ENCODE measurements at places on chromosomes 16 and 17. TPM values are rescaled to one million over a fixed set of nuclear protein-coding genes. Genes with fewer than 3 reads are reported as not detected.

- H3K27me3 ChIP-seq, result no peaks in the 10 kb centered on the region
- no peaks in the 10 kb centered on the region for H3K36me3 ChIP-seq
- H3K27ac ChIP-seq, result no peak overlapping the region
- DNase-seq, result no peak
- H3K4me1 ChIP-seq, result no peaks in the 10 kb centered on the region
- H3K4me3 ChIP-seq, result no peak overlapping the region
These were observed 3.1 kb downstream of the ZNF843 start for GRCh38 chr16:31439519-31439918.

- H3K36me3 ChIP-seq, result no peaks in the 10 kb centered on the region
- no peak overlapping the region for H3K27ac ChIP-seq
- H3K27me3 ChIP-seq, result no peaks in the 10 kb centered on the region
These were observed 39.7 kb downstream of the SLC7A5 start for GRCh38 chr16:87829622-87829980.

GRCh38 chr17:21161498-21162393, 35.0 kb downstream of the DHRS7B start:
- no peaks in the 10 kb centered on the region for H3K27me3 ChIP-seq
- H3K36me3 ChIP-seq, result no peaks in the 10 kb centered on the region
- no peaks in the 10 kb centered on the region for H3K4me1 ChIP-seq
- no peak for DNase-seq
- H3K27ac ChIP-seq, result no peak overlapping the region

DNA sequence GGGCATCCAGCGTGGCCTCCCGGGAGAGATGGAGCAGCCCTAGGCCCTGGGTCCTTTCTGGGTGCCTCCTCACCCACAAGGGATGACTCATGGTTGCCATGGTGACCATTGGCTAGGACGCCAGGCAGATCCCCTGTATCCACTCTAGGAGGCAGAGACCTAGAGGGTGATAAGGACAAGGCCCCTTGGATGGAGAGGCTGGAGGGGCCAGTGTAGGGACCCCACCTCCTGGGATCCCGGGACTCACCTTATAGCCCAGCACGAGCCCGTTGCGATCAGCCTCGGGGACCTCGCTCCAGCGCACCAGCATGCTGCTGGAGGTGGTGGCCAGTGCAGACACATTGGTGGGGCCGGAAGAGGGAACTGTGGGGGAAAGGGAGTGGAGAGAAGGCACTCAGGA, 82.2 kb upstream of the CDC42EP4 start:
- no peak for DNase-seq
- no peak overlapping the region for H3K27ac ChIP-seq
- no peaks in the 10 kb centered on the region for H3K36me3 ChIP-seq
- no peaks in the 10 kb centered on the region for H3K4me1 ChIP-seq
- no peak overlapping the region for H3K4me3 ChIP-seq
- no peaks in the 10 kb centered on the region for H3K27me3 ChIP-seq

DNA sequence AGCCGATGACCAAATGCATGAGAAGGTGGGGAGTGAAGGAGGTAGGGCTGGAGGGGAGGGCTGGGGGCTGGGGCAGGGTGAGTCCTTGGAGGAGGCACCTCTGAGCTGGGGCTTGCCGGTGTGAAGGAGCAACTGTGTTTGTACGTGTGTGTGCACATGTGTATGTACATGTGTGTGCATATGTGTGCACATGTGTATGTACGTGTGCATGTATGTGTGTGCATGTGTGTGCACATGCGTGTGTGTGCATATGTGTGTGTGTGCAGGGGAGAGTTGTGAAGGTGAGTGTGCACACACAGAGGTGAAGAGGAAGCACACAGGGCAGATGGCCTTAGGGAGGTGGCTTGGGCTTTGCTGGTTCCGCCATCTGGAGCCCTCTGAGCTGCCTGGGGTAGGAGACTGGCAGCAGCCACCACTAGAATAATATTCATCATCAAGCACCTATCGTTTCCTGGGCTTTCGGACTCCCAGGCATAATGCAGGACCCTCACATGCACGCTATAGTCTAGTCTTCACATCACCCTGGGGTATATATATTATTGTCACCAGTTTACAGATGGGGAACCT, 120.9 kb upstream of the CDC42EP4 start:
- H3K27me3 ChIP-seq, result no peaks in the 10 kb centered on the region
- H3K27ac ChIP-seq, result no peak overlapping the region

GRCh38 chr16:383326-384051, 1.7 kb upstream of the PGAP6 start:
- H3K4me1 ChIP-seq, result peaks cover 36% of the 10 kb centered on the region
- peak; percentile 42 for DNase-seq
- H3K36me3 ChIP-seq, result no peaks in the 10 kb centered on the region
- peak overlapping the region; percentile 8 for H3K27ac ChIP-seq
- H3K4me3 ChIP-seq, result peak overlapping the region; percentile 57

DNA sequence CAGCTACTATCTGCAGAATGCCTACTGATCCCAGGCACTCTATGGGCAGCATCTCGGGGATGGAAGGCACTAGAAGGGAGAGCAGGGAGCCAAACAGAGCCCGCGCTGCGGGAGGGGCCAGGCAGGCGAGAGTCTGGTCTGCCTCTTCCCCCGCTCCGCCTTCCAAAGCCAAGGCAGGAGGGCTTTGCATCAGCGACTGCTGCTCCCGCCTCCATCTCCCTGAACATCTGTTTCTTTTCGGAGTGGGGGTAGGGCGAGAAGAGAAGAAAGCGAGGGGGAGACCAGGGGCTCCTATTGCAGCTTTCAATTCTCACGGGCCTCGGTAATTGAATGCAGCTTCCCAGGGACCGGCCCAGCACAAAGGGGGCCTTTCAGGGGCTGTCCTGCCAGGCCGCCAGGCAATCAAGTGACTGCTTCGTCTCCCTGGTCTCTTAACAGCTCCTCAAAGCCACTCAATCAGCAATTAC, 31.4 kb upstream of the CDC42EP4 start:
- no peaks in the 10 kb centered on the region for H3K36me3 ChIP-seq
- H3K4me1 ChIP-seq, result no peaks in the 10 kb centered on the region
- H3K4me3 ChIP-seq, result no peak overlapping the region
- H3K27ac ChIP-seq, result no peak overlapping the region
- DNase-seq, result no peak

DNA sequence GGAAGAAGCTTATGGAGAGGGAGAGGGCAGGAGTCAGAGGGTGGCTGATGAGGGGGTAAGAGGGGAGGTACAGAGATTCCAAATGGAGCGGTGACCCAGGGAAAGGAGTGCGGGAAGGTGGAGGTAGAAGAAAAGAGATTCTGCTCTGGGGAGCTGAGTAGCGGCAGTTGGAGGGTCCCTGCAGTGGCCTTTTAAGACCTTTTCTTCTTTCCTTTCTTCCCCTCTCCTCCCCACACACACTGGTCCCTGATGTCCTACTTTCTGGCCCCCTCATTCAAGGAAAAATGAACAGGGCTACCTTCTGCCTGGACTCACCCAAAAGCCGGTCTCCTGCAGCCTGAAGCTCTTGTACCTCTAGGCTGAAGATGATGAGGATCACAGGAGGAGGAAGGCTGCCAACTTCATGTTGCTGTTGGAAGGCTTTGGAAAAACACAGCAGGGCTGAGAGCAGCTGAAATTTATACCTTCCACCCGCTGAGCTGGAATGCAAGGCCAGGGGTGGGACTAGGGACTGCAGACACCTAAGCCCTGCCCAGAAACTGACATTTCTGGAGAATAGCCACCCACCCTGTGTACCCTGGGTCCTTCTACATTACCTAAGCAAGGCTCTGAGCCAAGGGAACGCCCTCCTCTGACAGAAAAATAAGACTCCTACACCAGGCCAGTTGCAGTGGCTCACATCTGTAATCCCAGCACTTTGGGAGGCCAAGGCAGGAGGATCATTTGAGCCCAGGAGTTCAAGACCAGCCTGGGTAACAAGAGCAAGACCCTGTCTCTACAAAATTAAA, 9.4 kb upstream of the HEATR6 start:
- H3K27me3 ChIP-seq, result no peaks in the 10 kb centered on the region
- no peak overlapping the region for H3K27ac ChIP-seq

GRCh38 chr17:38449364-38449763, 21.1 kb downstream of the ARHGAP23 start:
- H3K27me3 ChIP-seq, result peaks cover 10% of the 10 kb centered on the region
- no peak overlapping the region for H3K4me3 ChIP-seq
- DNase-seq, result no peak
- H3K27ac ChIP-seq, result no peak overlapping the region

- peak overlapping the region; percentile 55 for H3K4me3 ChIP-seq
- no peaks in the 10 kb centered on the region for H3K27me3 ChIP-seq
- no peak for DNase-seq
- no peaks in the 10 kb centered on the region for H3K36me3 ChIP-seq
These were observed 1.9 kb downstream of the PRKCB start for GRCh38 chr16:23837553-23838308.

DNA sequence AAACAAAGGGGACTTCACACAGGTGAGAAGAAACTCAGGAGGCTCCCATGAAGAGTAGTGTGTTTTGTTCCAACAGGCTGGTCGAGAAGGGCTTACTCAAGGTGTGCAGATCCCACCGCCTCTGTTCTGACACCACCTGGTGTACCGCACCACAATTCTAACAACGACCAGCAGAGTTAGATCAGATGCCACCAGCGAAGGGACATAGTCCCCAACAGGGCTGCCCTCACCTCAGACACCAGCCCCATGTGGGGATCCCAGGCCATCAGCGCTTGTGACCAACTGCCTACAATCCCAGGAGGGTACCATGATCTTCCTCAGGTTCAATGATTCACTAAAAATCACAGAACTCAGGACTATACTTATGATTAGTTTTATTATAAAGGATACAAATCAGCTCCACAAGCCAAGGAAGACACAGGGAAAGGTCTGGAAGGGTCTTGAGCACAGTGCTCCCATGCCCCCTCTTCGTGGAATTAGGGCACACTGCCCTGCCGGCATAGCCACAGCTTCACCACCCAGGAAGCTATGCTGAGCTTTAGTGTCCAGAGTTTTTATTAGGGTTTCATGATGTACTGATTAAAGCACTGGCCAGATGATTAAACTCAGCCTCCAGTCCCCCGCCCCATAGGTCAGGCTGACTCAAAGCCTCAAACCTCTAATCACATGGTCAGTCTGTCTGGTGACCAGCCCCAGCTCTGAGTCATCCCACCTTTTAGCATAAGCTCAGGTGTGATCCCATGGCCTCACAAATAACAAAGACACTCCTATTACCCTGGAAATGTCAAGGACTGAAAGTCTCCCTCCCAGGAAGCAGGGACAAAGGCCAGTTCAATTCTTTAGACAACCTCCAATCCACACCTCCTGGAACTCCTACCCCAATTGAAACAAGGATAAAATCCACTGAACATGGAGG, 26.0 kb downstream of the TRIM25 start:
- no peak overlapping the region for H3K27ac ChIP-seq
- H3K4me3 ChIP-seq, result no peak overlapping the region
- peaks cover 28% of the 10 kb centered on the region for H3K36me3 ChIP-seq
- H3K27me3 ChIP-seq, result no peaks in the 10 kb centered on the region
- DNase-seq, result no peak
- H3K4me1 ChIP-seq, result no peaks in the 10 kb centered on the region

DNA sequence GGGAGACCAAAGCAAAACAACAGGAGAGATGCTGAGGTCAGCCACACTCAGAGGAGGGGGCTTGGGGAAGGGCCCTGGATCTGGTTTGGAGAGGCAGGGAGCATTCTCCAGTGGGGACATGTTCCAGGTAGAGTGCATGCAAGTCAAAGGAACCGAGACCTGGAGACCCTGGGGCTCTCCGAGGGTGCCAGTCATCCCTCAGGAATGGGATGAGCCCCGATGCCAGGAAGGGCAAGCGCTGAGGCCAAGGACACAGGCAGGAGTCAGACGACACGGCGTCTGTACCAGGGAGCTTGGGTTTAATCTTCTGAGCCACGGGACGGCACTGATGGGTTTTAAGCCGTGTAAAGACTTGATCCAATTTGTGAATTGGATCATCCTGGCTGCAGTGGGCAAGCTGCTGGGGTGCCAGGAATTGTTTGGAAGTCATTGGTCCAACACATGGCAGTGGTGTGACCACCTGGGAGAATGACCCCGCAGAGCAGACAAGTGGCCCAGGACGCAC, 32.9 kb upstream of the ANKRD40CL start:
- H3K36me3 ChIP-seq, result no peaks in the 10 kb centered on the region
- H3K27me3 ChIP-seq, result no peaks in the 10 kb centered on the region
- DNase-seq, result no peak
- no peak overlapping the region for H3K27ac ChIP-seq

The PHOSPHO1 gene
- total RNA-seq, result not detected

The C16orf78 gene
- total RNA-seq, result not detected

The TMEM11 gene
- total RNA-seq, result 21.7 TPM

Measured in CD4-positive, alpha-beta memory T cell (primary cell).